ENCODE measurements at places on chromosomes 5 and 9.
A peak's percentile ranks its signal among the peaks of the same experiment; 100 is the strongest.

GRCh38 chr9:16074963-16075362 lies 522.1 kb downstream of the CCDC171 start:
- no peak for DNase-seq

DNA sequence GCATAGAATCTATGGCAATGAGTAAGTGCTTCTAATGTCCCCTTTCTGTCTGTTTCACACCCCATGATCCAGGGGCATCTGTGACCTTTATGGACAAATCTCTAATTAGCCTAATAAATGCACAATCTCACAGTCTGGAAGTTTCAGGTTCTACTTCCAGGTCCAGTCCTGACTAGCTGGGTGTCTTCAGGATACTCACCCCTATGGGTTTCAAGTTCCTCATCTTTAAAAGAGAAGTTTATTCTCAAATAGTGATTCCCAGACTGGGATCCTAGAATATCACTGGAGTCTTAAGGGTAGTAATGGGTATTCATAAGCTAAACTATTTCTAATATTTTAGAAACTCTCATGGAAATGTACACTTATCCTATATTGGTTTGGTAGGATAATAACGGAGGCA lies 77.2 kb upstream of the ABCA1 start:
- DNase-seq, result no peak

GRCh38 chr9:120916588-120916987 lies 10.0 kb downstream of the TRAF1 start:
- DNase-seq, result peak; percentile 75

DNA sequence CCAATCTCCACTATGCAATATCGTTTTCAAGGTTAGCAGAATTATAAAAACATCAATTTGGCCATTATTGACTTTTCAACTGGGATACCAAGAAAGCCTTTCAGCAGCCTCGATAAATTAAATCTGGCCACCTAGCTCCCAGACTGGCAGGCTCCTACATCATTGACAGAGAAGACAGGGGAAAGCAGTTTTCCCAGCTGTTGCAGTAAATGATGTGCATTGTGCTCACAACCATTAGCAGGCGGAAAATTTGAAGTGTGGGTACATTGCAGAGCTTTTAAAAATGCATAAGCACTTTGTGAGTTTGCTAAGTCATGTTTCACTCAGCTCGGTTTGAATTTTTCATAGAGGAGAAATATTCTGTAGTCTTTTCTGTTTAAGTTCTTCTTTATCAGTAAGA lies 297.9 kb downstream of the KCTD16 start:
- DNase-seq, result no peak

DNA sequence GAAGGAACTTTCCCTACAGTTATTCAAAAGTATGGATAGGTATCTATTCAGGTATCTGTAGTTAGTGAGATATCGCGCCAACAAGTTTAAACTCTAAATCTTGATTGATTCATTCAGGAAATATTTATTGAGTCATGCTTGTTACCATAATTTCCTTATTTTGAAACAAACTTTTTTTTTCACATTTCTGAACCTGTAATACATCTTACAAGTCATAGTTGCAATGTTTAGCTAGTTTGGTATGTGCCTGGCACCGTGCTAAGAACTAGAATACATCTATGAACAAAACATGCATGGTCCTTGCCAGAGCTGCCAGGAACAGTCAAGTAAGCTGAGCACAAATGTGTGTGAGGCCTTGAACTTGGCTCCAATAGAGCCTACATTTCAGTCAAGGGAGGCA lies 226.4 kb downstream of the PCSK5 start:
- no peak for DNase-seq

DNA sequence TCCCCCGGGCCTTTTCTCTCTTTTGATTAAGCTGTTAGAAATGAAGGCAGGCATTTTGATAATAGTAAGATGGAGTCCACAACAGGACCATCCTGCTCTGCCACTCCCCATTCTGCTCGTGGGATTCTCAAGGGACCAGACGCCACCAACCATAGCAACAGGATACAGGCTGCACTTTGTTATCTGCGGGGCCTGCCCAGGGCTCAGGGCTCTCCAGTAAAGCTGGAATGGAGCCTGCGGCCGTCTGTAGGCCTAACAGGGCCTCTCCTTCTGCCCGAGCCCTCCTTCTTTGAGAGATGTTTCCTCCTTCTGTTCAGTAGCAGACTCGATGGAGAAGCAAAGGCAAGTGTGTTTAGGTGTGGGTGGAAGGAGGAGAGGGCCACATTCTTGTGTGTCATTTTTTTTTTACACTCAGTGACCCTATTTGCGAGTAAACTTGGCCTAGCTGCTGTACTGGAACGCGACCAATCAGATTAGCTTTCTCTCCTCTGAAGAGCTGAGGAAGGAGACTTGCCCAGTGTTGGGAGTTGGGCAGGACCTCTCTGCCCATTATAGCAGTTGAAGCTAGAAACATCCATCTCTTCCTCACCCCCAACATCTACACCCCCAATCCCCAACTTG lies 8.9 kb upstream of the EPB41L4B start:
- DNase-seq, result no peak

DNA sequence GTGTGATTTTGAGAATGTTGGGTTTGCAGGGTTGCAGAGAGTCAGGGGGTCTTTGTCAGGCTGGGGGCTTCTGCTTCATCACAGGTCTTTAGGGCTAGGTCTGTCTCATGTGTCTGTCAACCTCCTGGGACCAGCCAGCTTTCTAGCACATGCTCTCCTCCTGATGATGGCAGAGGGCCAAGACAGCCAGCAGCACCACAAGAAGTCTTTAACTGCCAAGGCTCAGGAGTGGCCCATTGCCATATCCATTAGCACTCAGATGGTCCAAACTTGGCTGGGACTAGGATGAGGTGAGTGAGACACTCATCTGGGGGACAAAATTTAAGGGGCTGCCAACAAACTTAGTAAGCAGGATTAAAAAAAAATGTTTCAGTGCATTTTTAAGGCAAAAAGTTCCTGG lies 384.2 kb upstream of the CDH10 start:
- DNase-seq, result no peak
